ENCODE measurements at places on chromosomes 12 and 14.

- no peak for DNase-seq
These were observed 94.8 kb downstream of the LRRC74A start for GRCh38 chr14:76921088-76921399.

- no peak for DNase-seq
These were observed 27.4 kb downstream of the CDC42BPB start for GRCh38 chr14:103029936-103030335.

- no peak for DNase-seq
These were observed 249.8 kb downstream of the VRK1 start for GRCh38 chr14:97046967-97047366.

DNA sequence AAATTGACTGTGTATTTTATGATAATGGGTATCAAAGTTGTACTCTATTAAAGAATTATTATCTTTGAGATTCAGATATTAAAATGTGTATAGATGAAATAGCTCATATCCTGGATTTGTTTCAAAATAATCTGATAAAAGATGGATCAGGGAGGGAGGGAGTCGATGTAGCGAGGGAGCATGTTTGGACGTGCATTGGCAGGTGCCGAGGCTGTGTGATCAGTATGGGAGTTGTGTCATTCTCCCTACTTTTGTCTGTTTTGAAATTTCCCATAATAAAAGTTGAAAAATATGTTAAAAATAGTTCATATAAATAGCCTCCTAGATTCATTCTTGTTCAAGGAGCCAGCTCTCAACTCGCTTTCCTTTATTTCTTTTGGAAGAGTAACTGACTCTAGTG lies 171.6 kb upstream of the HIF1A start:
- no peak for DNase-seq

- DNase-seq = no peak
These were observed 501.6 kb downstream of the EGLN3 start for GRCh38 chr14:33449268-33449667.

- no peak for DNase-seq
These were observed 40.2 kb downstream of the MYF5 start for GRCh38 chr12:80756875-80757274.

GRCh38 chr14:54301359-54301758 lies 95.4 kb upstream of the CDKN3 start:
- no peak for DNase-seq

DNA sequence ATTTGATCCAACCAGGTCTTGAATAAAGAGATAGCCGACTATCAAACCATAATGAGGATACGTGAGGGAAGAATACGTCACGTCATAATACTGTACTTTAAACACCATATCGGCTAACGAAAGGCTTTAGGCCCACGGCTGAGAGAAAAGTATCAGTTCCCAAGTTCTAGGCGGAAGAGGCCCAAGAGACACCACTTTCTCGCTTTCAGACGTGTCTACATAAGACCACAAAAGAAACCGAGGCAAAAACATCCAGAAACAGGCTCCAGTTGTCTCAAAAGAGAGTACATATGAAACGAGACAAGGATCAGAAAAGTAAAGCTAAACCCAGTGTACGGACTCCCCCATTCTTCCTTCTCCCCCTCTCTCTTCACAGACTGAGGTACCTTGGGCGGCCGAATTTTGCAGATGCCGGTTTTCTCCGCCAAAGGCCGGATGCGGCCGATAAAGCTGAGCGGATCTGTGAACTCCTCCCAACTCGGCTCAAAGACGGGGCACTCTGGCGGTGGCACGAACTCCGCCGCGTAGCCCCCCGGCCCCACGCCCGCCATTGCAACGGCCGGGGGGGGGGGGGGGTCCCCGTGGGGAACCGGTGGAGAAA lies 479 bp downstream of the KDM5A start:
- DNase-seq = peak; percentile 63

GRCh38 chr14:35383569-35384454 lies 20.7 kb downstream of the NFKBIA start:
- DNase-seq = no peak

GRCh38 chr14:45082420-45082819 lies 1.5 kb upstream of the PRPF39 start:
- DNase-seq = no peak

- no peak for DNase-seq
These were observed 6.0 kb downstream of the CCDC92 start for GRCh38 chr12:123966596-123966995.

GRCh38 chr12:50401500-50402081 lies 906 bp downstream of the LARP4 start:
- no peak for DNase-seq

- no peak for DNase-seq
These were observed 485.4 kb downstream of the MDGA2 start for GRCh38 chr14:47189911-47190484.

GRCh38 chr12:86838711-86839110 lies 582.5 kb upstream of the MGAT4C start:
- DNase-seq = no peak

- DNase-seq = no peak
These were observed 212.7 kb downstream of the ZFP36L1 start for GRCh38 chr14:68580096-68580645.

GRCh38 chr12:62643486-62643885 lies 176.9 kb downstream of the MON2 start:
- DNase-seq = no peak

GRCh38 chr14:58822856-58823255 lies 185.1 kb downstream of the DACT1 start:
- DNase-seq = no peak

DNA sequence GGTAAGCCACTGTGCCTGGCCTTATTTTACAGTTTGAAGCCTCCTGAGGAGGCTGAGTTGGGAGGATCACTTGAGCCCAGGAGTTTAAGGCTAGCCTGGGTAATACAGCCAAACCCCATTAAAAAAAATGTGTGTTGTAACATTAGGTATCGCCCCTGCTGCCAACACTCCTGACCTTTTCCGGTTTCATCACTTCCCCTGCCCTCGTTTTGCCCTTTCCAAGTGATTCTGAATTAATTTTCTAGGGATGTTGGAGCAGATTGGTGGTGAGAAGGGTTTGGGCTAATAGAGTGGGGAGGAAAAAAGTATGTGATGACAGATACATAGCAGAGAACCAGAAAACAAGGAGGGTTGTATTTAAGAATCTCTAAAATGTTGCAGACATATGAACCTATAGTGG lies 25.6 kb upstream of the C12orf71 start:
- DNase-seq = no peak
